ENCODE measurements at places on chromosomes 16 and 17. TPM values are rescaled to one million over a fixed set of nuclear protein-coding genes. Genes with fewer than 3 reads are reported as not detected.

The HAS3 gene
- total RNA-seq: 0.08 TPM

The SHMT1 gene
- 62.9 TPM for total RNA-seq

The SCNN1B gene
- total RNA-seq: not detected

The KRT33B gene
- not detected for total RNA-seq

The CLEC16A gene
- 12.7 TPM for total RNA-seq

The MIF4GD gene
- total RNA-seq: 28.8 TPM

The NPIPB6 gene
- total RNA-seq: not detected

The CDRT4 gene
- not detected for total RNA-seq

The HOXB9 gene
- total RNA-seq: 188 TPM

The RANBP10 gene
- total RNA-seq: 8.3 TPM

The GALK1 gene
- total RNA-seq: 40.8 TPM

The RGS11 gene
- 0.55 TPM for total RNA-seq
